ENCODE measurements at places on chromosomes 5 and 9.

- DNase-seq, result no peak
Observed at GRCh38 chr9:128845186-128845931, 15.8 kb upstream of the SPOUT1 start.

DNA sequence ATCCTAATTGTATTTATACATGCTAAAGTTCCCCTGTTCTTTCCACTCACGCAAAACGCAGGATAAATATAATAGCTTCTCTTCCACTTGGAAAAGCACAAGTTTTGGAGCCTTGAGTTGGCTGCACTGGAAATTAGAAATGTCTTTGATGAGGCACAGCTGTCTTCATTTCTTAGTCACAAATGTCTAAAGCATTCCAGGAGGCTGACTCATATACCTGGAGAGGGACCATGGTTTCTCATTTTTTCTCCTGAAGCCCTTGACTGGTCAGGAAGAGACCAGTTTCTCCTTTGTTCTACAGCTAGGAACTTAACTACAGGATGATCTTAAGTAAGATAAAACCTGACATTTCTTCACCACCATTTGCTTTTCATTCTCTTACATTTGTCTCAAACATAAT is 16.2 kb downstream of the MTX3 start:
- DNase-seq, result peak; percentile 28

- peak; percentile 89 for DNase-seq
Observed at GRCh38 chr9:130962418-130963316, 23.6 kb upstream of the FIBCD1 start.

DNA sequence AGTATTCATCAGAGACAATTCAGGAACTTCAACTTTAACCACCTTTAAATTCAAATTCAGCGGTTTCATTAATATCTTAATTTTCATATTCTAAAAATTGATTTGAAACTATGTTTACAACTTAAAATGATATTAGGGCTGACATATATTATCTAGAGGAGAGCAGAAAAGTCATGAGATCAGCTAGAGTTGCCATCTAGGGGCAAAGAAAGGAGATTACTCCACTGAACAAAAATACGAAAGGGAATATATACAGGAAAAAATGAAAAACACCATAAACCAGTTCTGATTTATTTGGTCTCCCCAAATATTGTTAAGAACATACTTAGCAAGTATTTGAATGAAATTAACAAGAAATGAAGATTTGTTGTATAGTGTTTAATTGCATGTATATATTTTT is 946.3 kb downstream of the DTWD2 start:
- DNase-seq, result no peak

DNA sequence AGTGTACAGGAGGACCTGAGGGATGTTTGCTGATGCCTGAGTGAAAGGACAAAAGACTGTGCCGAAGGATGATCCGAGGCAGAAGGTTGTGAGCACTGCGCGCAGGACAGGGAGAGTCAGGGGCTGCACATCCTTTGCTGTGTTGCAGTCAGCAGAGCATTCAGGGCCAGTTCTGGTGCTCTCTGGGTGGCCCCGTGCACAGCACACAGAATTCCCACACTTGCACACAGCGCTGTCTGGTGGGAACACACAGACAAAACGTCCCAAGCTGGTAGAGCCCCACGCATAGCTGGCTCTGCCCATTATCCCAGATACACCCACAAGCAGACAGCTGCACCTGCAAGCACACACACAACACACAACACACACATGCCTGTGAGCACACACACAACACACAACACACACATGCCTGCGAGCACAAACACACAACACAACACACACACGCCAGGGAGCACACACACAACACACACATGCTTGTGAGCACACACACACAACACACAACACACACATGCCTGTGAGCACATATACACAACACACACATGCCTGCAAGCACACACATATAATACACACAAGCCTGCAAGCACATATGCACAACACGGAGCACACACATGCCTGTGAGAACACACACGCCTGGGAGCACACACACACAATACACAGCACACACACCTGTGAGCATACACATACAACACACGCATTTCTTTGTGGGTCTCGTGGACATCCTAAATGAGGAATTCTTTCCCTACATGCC is 74.4 kb downstream of the FGF18 start:
- DNase-seq, result no peak

DNA sequence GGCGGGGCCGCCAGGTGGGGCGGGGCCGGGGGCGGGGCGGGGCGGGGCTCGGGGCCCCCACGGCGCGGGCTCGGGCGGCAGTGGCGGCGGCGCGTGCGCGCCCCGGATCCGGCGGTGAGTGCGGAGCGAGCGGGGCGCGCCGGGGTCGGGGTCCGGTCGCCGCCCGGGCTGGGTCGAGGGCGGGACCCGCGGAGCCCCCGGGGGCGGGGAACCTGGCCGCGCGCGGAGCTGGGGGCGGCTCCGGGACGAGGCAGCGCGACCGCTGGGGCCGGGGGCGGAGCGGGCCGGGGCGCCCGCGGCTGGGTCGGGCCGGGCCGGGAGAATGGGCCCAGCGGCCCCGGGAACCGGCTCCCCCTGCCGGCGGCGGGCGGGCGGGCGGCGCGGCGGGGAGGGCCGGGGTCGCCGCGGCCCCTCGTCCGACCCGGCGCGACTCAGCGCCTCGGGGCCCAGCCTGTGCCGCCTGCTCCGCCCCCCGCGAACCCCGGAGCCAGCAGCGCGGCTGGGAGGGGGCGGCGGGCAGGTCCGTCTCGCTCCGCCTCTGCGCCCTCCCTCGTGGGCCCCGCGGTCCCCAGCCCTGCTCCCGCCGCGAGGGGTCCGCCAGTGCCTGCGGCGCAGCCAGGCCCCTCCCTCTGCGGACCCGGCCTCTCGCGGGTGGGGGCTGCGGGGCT is 3.1 kb downstream of the EGFL7 start:
- no peak for DNase-seq

- no peak for DNase-seq
Observed at GRCh38 chr9:136675477-136676296, 11.6 kb downstream of the AGPAT2 start.
